ENCODE measurements at places on chromosomes 4 and X.

DNA sequence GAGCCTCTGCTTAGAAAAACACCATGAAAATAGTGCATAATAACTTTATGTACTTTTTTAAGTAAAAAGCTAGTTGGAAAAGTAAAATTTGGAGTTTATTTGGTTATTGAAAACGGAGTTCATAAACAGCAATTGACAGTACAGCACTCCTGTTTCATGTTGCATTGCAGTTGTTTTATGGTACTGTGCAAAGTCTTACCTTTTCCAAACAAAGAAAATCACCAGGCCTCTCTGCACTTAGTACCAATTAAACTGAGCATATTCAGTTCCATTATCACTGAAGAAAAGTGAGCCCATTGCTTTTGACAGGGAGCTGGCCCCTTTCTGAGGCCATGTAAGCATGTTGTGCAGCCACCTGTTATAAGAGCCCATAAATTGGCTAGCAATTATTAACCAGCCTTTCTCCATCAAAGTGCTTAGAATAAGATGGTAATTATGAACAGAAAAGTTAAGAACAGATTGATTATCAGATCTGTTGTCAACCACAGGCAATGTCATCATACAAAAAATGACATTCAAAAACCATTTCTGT, 376.6 kb upstream of the EMCN start:
- no peak for DNase-seq

- DNase-seq: no peak
These were observed 16.3 kb downstream of the NDNF start for GRCh38 chr4:121056066-121056465.

DNA sequence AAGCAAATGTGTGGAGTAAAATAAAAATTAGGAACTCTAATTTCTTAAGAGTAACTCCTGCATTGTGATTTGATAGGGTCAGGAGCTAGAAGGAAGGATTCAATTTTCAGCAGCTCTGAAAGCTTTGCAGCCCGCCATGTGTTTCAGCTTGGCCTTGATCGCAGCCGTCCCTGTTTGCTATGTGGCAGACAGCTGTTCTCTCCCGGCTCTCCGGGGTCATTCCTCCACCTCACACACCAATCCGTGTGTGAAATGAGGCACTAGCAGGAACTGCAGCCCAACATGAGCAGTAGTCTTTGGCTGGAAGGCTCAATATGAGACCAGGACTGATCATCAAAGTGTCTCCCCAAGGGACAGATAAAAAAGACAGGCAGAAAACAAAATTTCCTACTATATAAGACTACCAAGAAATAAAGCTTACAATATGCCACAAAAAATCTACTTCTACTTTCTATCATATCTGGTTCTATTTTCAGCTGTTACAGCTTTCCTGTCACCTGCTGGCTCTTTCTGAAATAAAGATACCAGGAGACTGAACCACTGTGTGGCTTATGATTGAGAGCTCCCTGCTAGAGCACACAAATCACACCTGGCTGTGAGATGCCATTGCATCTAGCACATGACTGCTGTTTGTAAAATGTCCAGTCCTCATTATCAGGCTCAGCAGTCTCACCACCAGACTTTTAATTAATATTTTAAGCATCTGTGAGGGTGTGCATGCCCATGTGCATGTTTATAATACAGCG, 44.1 kb upstream of the SEC24B start:
- DNase-seq: no peak

DNA sequence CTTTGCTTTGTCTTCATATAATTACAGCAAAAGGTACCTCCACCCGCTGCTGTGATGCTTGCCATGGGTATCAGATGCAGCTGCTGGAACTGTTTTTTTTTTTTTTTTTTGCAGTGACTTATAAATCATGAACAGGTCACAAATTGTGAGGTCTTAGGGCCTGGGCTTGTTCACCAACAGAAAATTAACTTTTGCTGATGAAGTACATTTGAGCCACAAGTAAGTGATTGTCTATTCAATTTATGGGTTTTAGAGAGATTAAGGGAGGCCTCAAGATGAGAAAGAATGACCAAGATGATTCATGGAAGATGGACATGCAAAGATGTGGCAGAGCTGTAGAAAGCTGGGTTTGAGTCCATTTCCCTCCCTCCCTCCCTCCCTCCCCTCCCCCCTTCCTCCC, 18.0 kb upstream of the GBA3 start:
- no peak for DNase-seq

GRCh38 chr4:51909236-51909703, 66.3 kb downstream of the DCUN1D4 start:
- no peak for DNase-seq

- no peak for DNase-seq
These were observed 38.4 kb upstream of the ARHGEF6 start for GRCh38 chrX:136819031-136819703.

- no peak for DNase-seq
These were observed 54.6 kb downstream of the C4orf50 start for GRCh38 chr4:5963611-5964010.

DNA sequence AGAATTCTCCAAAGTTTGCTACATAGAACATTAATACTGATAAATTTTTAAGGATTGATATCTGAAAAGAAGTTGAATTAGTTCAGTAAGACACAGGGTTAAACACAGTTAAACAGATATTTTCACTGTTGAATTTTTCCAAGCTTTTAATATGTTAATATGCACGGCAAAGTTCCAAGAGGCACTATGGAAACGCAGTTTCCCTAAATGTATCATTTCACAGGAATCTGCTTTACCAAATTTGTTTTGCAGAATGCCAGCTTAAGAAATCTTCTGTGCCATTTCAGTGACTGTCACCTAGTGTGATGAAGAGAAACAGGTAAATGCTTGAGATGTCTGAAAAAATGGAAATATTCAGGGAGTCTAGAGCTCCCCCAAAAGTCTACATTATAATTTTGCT, 395.9 kb upstream of the GRIA3 start:
- no peak for DNase-seq

GRCh38 chrX:128156204-128156603, 104.0 kb upstream of the ACTRT1 start:
- DNase-seq: no peak

- no peak for DNase-seq
These were observed 2.8 kb downstream of the CENPU start for GRCh38 chr4:184731056-184731455.

GRCh38 chr4:82331814-82332213, 42.0 kb downstream of the HNRNPD start:
- DNase-seq: no peak

DNA sequence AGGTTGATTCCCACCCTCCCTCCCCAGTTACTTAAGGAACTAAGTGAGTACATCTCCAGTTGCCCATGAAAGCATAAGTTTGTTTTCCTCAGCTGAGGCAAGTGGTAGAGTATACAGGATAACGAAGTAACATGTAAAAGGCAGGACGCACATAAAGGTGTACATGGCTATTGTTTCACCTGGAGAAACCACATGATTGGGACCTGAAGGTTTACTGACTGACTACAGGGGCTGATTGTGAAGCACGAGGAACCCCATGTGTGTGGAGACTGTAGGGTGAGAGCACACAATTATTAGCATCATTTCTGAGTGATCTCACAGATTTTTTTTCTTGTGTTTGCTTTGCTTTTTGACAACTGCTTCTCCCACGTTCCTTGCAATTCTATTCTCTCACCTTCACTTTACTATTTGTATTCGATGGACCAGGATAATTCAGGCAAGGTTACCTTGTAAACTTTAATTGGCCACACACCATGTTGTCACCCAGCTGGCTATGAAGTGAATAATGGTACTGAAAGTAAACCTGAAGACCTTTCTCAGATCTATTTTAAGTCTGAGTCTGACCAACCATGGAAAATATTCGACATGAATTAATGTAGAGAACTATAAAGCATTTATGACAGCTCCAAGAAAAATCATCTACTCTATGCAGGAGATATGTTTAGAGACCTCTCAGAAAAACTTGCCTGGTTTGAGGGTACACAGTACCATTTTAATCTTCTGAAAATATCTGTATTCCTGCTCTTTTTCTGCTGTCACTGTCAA, 102.5 kb upstream of the MYOZ2 start:
- DNase-seq: no peak

- DNase-seq: no peak
These were observed 24.7 kb downstream of the ACE2 start for GRCh38 chrX:15576019-15576418.

DNA sequence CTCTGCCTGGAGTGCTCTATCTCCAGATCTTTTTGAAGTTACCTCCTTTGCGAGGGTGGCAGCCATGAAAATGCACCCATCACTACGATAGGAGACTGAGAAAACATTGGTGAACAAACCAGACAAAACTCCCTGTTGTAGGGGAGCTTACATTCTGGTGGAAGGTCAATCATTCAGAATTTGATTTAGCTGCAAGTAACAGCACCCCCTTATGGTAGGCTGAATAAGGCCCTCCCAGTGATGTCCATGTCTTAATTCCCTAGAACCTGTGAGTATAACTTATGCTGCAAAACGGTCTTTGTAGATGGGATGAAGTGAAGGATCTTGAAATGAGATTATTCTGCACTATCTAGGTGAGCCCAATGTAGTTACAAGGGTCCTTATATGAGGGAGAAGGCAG, 5.6 kb upstream of the TEC start:
- DNase-seq: no peak

DNA sequence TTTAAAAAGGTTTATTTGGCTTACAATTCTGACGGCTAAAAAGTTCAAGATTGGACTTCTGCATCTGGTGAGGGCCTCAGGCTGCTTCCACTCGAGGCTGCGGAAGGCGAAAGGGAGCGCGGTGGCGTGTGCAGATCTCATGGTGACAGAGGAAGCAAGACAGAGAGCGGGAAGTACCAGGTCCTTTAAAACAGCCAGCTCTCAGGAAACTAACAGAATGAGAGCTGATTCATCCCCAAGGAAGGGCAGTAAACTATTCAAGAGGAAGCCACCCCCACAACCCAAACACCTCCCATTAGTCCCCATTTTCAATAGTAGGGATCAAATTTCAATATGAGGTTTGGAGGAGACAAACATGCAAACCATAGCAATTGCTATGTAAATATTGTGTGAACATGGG, 2144.2 kb upstream of the AGA start:
- DNase-seq: no peak

DNA sequence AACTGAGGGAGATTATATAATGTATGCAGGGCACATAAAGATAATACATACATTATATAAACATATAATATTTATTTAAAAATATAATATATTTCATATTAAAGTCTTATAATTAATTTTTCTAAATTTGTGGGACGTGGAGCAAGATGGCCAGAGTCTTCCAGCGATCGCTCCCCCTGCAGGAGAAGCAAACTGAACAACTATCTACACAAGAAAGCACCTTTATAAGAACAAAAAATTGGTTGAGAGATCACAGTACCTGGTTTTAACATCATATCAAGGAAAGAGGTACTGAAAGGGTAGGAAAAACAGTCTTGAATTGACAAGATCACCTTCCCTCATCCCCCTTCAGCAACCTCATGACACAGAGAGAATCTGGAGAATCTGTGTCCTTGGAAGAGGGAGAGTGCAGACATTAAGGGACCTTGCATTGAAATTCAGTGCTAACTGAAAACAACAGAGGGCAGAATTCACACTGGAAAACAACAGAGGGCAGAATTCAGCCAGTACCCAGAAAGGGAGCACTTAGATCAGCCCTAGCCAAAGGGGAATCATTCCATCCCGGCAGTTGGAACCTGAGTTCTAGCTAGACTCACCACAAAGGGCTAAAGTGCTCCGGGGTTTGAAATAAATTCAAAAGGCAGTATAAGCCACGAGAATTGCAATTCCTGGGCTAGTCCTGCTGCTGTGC, 262.5 kb upstream of the NDST3 start:
- no peak for DNase-seq

GRCh38 chr4:152935143-152935542, 980 bp upstream of the FHDC1 start:
- no peak for DNase-seq

GRCh38 chr4:173529477-173530325, at the start of gene HAND2:
Gene HAND2, minus strand, starts transcription at chr4:173530229. Its CDS starts 940 bp downstream, at chr4:173529289.
- no peak for DNase-seq

- no peak for DNase-seq
These were observed 13.3 kb upstream of the UBA1 start for GRCh38 chrX:47180346-47180745.

GRCh38 chr4:147037069-147037468, 91.4 kb upstream of the TTC29 start:
- no peak for DNase-seq

GRCh38 chr4:83371936-83372335, 37.3 kb upstream of the HPSE start:
- no peak for DNase-seq

DNA sequence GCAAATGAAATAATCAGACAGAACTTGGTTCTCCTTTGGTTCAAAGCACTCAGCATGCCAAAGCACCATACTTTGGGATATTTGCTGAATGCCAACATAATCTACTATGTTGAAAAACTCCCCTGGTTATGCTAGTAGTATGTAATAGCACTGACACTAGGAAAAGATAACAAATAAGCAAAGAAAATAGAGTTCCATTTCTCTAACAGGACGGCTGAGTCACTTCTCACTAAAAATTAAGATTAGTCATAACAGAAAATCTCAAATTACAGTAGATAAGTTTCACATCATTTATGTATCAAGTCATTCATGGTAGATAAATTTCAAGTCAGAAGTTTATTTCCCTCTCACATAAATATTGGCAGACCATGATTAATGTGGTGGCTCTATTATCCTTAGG, 17.9 kb downstream of the PDHA2 start:
- no peak for DNase-seq

DNA sequence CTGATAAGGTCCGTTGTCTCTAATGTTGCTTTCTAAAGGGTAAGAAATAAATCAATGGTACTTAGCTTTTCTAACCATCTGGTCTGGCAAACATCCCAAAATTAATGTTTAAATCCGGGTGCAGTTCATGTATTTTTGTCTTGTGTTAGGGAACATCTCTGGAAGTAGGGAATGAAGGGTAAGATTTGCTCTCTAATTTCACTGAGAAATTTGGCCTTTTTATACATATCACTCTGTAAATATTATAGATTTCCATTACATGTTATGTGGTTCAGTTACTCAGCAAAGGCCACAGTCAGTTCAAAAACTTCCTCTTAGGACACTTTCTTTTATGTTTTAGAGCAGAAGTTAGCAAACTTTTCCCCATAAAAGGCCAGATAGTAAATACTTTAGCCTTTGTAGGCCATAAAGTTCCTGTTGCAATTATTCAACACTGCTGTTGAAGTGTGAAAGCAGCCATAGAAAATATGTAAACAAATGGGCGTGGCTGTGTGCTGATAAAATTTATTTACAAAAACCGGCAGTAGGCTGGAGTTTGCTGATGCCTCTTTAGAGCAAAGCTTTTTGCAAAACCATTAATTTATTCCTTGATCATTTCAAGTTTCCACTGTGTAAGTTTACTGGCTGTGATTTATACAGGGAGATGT, 218.1 kb downstream of the ANTXR2 start:
- no peak for DNase-seq

- DNase-seq: no peak
These were observed 988.3 kb downstream of the PCDH19 start for GRCh38 chrX:99421796-99422195.

- DNase-seq: no peak
These were observed 671.1 kb downstream of the FAT4 start for GRCh38 chr4:125985856-125986255.

- no peak for DNase-seq
These were observed 10.6 kb downstream of the AREG start for GRCh38 chr4:74455361-74456055.

GRCh38 chr4:40573593-40574311, 55.9 kb downstream of the RBM47 start:
- DNase-seq: no peak

- no peak for DNase-seq
These were observed 94.7 kb upstream of the NAP1L5 start for GRCh38 chr4:88792268-88792781.

Measured in stimulated activated CD8-positive, alpha-beta memory T cell treated with anti-CD3 and anti-CD28 coated beads, Interleukin-4, amount 100 ng/mL, for 24 hours (primary cell).